ENCODE measurements at places on chromosomes 12 and 14.

DNA sequence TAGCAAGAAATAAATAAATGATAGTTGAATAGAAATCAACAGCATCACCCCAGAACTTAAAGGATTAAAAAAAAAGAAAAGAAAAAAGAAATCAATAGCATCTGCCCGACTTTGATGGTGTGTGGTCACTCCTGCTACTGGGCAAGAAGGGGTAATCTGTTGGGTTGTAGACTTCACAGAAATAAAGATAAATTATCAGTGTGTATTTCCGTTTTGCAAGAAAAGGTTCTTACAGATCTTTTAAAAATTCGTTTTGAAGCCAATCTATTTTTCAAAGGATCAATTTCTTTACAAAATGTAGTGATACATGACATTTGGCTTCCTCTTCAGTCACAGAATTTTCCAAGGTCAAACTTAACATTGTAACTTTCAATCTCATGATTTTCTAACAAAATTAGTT, 448.9 kb upstream of the FAR2 start:
- no peak for DNase-seq

DNA sequence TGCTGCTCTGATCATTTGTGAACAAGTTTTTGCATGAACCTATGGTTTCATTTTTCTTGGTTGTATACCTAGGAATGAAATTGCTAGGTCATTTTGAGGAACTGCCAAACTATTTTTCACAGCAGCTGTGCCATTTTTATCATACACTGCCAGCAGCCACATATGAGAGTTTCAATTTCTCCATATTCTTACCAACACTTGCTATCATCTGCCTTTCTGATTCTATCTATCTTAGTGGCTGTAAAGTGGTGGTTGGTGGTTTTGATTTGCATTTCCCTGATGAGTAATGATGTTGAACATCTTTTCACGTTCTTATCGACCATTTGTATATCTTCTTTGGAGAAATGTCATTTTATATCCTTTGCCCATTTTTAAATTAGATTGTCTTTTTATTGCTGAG, 146.1 kb downstream of the C12orf75 start:
- no peak for DNase-seq

DNA sequence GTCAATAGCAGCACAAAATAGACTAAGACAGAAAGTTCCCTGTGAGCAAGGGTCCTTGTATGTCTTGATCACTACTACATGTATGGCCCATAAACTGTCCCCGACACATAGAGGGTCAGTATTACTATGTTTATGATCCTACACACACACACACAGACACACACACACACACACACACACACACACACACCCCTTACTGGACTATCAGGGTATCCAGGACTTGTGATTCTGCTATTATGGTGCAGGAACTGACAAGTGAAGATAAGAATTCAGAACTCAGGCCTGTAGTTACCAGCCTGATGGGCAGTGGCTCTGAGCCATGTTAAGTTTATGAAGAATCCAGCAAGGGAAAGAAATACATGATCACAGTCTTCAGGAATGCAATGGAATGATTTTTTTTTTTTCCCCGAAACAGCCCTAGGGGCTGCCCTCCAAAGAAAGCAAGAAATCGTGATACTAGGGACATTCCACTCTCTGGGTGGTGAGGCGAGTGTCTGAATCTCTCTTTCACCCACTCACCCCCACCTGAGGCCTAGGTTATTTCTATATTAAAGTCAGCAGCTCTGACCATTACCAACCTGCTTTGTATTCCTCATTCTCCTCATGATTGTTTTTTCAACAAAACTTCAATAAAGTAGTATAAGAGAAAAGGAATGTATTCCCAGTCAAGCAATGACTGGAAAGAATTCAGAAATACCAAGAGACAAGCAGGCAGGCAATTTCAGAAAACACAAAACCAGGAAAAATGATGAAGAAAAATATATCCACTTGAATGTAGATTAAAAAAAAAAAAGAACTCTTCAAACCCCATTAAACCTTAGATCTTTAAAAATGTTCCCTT, 105.8 kb downstream of the AVPR1A start:
- no peak for DNase-seq

DNA sequence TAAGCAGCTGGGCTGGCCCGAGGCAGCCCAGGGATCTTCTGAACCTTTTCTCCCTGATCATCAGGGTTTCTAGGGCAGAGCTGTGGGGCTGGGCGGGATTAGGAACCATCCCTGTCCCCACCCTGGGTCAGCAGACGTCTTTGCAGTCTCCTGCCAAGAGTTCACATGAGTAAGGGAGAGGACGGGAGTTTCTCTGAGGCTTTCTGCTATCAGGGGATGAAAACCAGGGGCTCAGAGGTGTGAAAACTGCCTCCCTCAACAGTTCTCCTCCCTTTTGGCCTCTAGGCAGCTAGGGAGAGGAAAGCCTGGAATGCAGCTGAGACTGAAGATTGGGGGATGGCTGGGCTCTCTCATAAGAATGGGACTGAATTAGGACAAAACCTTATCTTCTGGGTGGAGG, 7.9 kb downstream of the ZNF385A start:
- no peak for DNase-seq

DNA sequence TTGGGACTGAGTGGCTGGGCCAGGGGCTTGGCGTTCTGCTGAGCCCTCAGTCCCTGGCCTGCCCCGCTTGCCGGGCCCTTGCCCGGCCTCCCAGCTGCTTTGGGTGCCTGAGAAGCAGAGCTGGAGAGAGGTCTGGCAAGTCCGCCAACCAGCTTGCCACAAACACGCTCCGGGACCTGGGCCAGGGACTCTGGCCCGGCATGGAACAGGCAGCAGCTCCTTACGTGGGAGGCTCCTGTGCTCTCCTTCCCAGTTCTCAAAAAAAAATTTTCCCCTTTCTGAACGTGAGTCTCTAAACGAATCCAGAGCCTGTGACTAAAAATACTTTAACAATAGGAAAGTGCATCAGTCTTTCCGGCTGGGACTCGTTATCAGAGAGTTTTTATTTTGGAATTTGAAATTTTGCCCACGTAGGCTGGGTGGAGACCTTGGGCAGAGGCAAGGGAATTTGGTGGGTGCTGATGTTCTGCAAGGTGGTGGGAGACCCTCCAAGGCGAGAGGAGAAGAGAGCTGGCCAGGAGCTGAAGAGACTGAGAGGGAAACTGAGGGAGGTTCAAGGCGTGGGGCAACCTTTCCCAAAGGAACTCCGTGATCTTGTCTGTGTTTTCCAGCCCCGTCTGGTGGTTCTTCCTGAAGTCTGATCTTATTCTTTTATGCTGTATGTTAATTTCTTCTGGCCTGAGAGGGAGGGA, 6.8 kb upstream of the NR4A1 start:
- no peak for DNase-seq

- no peak for DNase-seq
These were observed 145.7 kb downstream of the C12orf42 start for GRCh38 chr12:103350116-103350515.

DNA sequence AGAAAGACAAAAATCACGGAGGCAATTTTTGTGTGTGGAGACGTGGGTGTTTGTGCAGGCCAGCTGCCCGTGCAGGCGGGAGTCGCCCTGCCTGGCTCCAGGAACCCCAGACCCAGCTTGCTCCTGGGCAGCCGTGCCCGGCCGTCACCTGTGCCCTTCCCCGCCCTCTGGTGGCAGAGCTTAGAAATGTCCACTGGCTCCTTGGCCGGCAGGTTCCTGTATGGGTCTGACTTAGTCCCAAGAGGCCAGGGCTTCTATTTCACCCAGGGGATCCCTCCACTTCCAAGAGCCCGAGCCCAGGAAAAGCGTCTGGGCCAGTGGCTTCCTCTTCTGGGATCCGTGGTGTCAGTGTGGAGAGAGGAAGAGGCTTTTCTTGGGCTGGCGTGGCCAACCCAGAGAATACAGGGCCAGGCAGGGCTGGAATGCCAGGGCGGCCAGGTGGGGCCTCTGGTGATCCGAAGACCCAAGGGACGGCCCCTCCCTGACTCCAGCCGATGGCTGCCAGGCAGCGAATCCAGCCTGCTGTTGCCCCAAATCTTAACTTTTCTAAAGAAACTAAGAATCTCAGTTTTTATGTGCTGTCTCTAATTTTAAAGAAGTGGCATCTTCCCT, 120.9 kb downstream of the TMEM132C start:
- DNase-seq: no peak

GRCh38 chr12:62977883-62978282, 42.9 kb upstream of the PPM1H start:
- DNase-seq: no peak

DNA sequence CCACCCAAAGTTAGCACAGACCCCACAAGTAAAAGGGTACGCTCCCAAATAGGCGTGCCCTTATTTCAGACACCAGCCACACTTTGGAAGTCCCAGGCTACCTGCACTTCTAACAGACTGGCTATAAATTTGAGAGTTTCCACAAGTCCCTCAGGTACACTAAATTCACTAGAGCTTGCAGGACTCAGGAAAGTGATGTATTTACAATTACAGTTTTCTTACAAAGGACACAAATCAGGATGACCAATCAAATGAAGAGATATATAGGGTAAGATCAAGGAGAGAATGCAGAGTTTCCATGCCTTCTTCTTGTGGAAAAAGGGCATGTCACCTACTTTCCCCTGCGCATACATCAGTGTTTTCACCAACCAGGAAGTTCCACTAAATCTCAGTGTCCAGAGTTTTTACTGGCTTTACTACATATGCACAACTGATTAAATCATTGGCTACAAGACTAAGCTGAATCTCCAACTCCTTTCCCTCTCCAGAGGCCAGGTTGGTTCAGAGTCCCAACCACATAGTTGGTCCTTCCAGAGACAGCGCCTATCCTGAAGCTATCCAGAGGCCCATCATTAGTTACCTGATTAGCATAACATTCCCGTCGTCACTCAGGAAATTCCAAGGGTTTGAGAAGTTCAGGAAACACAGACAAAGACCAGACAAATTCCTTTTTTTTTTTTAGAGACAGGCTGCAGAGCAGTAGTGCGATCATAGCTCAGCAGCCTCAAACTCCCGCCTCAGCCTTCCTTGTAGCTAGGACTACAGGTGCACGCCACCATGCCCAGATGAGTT, 84.2 kb downstream of the DENND5B start:
- DNase-seq: no peak

- no peak for DNase-seq
These were observed 22.9 kb downstream of the ANKRD9 start for GRCh38 chr14:102486513-102487203.

DNA sequence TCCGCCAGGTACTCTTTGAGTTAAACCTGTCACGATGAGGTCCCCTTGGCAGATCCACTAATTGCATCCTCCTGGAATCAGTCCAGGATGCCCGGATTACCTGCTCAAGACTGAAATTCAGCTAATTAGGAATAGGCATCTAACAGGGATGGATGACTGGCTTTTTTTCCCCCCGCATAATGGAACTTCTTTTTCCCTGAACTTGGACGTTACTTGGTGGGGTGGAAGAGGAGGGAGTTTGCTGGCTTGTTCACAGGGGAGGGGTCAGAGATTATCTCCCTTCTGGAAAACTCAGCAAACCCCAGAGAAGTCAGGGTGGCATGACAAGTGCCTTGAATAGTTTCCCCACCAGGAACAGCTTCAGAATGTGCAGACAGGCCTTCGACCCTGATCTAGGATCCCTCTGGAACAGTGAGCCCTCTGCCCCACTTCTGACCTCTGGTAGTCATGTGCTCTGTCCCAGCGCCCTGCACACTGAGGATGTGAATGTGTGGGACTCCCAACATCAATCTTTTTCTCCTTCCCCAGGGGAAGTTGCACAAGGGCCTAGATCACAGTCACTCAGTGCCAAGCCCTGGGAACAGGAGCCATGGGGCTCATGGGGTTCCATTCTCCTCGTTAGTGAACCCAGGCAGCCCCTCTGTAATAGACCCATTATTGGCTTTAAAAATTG, 142.5 kb downstream of the SMOC1 start:
- no peak for DNase-seq

- DNase-seq: no peak
These were observed 11.6 kb upstream of the SRSF9 start for GRCh38 chr12:120481022-120481767.

Measured in GF-D8 (cell line).